ENCODE measurements at places on chromosomes 12 and 14.

DNA sequence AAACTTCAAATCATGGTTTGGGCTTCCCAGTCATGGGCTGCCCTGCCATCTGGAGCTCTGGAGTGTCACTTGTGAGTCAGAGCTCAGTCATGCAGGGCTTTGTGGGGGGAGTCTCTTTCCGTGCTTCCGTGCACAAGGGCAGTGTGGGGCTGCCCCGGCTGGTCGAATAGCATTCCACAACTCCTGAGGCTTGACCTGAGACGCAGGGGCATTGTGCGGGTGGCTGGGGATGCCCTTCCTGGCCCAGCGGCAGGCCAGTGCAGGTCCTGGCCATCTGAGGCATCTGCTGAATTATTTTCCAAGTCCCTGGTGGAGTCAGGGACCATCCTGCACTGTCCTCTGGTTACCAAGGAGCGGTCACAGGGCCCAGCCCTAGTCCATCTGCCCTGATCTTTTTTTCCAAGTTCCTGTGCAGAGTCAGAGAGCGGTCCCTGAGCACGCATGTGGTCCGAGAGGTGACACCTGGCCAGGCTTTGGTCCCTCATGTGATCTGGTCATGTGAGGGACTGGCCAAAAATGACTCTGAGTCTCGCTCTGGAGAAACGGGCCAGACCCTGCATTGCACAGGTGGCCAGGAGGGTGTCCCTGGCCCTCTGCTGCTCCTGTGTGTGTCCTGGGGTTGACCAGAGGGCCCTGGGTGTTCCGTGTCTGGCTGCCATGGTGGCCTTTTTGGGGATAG lies 167.0 kb upstream of the ALG10B start:
- DNase-seq, result no peak

- peak; percentile 70 for DNase-seq
These were observed 6.0 kb downstream of the FBXW8 start for GRCh38 chr12:116916714-116917114.

- DNase-seq, result no peak
These were observed 12.2 kb upstream of the NID2 start for GRCh38 chr14:52080808-52081755.

- DNase-seq, result no peak
These were observed 127.1 kb downstream of the ITPR2 start for GRCh38 chr12:26705851-26706250.

DNA sequence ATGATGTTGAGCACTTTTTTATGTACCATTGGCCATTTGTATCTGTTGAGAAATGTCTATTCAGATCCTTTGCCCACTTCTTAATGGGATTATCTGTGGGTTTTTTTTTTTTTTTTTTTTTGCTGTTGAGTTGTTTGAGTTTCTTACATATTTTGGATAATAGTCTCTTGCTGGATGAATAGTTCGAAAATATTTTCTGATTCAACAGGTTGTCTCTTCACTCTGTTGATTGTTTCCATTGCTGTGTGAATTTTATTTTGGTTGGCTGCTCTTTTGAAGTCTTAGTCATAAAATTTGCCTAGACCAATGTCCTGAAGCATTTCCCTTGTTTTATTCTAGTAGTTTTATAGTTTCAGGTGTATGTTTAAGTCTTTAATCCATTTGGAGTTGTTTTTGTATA lies 64.5 kb downstream of the CAND1 start:
- no peak for DNase-seq

DNA sequence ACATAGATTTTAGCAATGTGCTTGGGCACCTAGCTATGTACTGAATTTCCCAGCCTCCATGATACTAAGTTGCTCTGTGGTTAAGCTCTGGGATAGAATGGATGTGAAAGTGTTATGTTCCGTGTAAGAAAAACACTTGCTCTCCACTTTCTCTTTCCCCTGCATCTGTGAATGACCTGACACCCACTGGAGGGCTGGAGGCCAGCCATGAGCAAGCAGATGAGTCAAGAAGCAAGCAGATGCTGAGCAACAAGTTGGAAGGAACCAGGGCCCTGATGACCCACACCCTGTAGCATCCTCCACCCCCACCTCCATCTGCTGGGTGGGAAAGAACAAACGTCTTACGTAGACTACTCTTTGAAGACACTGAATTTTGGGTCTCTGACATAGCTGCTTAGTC lies 56.6 kb downstream of the EID3 start:
- DNase-seq, result no peak

DNA sequence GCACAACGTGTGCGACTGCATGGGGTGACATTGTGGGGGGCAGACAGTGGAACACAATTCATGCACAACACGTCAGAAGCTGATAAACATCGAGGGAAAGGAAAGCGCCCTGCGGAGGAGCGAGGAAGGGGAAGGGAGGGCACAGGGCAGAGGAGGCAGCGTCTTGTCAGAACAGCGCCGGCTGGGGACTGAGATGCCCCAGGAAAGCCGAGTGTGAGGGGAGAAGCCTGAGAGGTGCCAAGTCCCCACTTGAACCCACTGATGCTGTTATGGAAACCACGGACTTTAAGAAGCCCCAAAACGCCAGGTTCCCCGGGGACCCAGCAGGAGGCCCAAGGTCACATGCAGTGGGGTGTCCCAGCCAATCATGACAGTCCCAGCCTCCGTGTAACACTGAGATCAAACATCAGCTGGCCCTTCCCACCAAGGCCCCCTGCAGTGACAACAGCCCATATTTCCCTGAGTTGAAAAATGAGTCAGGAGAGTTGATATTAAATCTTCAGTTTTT lies 70.0 kb downstream of the GALNT9 start:
- DNase-seq, result no peak

DNA sequence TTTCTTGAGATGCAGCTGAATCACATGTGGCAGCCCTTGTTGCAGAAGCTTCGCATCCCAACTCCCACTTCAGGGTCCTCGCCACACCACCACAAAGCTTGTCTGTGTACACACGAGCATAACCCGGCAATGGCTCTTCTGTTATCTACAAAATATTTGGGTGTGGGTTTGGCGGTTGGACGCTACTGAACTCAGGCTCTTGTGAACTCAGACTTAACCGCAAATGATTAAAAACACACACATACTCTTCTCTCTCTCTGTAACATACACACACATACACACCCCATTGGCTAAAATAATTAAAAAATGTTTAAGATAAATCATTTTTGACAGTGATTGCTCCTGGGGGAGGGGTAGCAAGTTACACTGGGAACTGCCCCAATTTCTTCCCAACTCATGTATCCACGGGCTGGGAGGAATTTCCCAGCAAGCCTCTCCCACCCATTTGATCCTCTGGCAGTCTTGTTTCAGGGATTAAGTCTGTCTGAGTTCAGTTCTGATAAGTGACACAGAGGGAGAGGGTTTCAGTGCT lies 63.7 kb upstream of the MANSC4 start:
- DNase-seq, result peak; percentile 63

All from NCI-H82 (cell line).